Activated gamma-delta T cell treated with Interleukin-2 at 50 U/mL for 16 hours (primary cell): ENCODE measurements at places on chromosomes 1 and 21.

GRCh38 chr1:37274938-37275631, 199.3 kb upstream of the ZC3H12A start:
- DNase-seq: no peak

DNA sequence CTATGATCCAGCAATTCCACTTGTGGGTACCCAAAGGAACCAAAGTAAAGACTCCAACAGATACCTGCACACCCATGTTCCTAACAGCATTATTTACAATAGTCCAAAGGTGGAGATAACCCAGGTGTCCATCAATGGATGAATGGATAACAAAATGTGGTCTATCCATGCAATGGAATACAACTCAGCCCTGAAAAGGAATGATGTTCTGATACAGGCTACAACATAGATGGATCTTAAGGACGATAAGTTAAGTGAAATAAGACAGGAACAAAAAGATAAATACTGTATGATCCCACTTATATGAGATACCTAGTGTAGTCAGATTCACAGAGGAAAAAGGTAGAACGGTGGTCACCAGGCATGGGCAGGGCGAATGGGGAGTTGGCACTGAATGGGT, 69.7 kb downstream of the GNG4 start:
- no peak for DNase-seq

DNA sequence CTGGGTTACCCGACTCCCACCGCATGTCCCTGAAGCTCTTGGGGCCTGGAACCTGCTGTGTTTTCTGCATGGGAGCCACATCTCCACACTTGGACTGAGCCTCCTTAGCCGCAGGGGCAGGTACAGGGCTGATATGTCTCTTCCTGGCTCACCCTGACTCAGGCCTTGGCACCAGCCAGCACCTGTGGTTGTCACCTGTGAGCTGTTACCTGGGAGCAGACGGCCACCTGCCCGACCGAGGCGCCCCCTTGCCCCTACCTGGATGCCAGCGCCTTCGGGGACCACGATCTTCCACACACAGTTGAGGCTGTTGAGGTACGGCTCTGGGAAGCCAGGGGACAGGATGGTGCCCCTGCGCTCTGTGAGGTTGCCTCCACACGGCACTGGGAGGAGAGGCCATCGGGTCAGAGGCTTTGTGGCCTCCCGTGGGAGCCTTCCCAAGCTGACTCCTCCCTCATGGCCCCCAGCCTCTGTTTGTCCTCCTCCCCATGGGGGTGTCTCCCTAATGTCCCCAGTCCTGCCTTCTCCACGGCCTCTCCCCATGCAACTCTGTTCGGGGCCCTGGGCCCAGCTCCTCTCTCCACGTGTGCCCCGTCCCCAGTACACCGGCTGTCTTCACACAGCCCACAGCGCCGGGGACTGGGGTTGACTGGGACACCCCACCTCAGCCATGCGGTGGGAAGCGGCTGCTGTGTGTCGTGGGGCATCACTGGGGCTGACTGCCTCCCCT, 152.0 kb downstream of the ZSCAN20 start:
- DNase-seq: no peak

GRCh38 chr1:2826316-2826715, 24.8 kb upstream of the TTC34 start:
- DNase-seq: no peak

DNA sequence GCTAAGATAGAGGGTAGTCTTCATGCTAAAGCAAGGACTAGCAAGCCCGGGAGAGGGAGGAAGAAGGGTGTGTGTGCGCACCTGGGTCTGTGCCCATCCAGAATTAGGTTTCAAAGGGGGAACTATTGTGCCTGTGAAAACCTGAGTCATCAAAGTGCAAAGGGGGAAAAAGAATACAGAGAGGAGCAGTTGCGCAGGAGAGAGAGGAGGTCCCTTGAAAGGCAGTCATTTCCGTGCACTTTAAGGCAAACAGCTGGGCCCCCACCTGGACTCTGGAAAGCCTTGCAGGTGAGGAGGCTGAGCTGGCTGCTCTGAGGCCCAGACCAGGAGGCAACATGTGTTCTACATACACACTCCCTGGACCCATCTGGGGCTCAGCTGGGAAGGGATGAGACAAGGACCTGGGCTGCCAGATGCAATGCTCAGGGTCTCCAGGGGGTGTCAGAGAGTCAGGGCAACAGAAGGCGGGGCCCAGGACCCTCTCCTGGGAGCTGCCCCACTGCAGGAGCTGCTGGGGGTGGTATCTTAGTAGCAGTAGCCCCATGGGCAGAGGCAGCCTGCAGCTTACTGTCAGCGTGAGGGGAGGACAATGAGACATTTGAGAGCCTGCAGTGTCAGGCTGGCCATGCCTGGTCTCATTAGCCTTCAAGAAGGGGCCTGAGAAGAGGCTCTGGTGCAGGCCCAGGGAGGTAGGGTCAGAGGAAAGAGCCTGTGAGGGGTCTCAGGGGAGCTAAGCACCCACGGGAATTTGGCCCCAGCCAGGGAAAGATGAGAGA, 14.3 kb downstream of the PROK1 start:
- no peak for DNase-seq

DNA sequence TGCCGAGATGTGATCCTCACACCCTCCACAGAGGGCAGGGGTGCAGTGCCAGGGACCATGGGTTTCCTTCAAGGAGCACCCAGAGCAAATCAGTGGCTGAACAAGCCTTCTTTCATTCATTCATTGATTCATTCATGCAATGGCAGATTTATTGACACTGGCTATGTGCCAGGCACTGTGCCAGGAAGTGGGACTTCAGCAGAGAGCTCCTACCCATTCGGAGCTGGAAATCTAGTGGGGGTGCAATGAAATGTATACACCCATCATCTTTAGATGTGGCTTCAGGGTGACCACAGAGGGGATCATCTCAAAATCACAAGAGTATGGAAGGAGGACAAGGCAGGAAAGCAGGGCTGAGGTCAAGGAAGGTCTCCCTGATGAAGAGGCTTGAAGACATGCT, 18.9 kb downstream of the SLC6A9 start:
- no peak for DNase-seq
